ENCODE measurements at places on chromosomes 2 and 18.

DNA sequence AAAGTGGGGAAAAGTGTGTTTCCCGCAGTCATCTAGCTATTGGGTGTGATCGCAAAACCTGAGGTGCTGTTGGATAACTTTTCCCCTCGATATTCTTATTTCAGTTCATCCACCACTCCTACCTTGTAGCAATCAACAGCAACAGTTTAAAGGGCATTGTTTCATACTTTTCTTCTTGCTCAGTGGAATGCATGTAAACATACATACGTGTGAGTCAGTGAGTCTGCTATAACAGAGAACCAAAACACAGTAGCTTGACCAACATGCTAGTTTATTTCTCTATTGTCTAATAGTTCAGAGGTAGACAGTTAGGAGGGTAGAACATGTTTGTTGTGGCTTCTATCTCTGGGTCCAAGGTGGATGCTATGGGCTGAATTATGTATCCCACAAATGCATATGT, 77.6 kb upstream of the FOXI3 start:
- DNase-seq: no peak

DNA sequence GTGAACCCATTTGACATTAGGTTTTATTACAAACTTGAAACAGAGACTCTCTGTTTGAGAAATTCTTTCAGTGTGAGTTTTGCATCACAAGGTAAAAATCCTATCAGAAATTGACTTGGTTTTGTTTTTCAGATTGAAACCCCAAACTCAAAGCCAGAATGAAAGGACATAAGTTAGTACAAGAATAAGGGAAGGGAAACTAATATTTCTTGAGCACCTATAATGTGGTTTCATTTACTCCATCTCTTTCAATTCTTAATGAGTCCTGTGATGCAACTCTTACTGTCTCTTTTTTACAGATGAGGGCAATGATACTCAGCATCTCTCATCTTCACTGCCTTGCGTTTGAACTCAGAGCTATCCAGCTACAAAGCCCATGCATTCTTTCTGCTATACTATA, 210.0 kb upstream of the SIX3 start:
- no peak for DNase-seq

DNA sequence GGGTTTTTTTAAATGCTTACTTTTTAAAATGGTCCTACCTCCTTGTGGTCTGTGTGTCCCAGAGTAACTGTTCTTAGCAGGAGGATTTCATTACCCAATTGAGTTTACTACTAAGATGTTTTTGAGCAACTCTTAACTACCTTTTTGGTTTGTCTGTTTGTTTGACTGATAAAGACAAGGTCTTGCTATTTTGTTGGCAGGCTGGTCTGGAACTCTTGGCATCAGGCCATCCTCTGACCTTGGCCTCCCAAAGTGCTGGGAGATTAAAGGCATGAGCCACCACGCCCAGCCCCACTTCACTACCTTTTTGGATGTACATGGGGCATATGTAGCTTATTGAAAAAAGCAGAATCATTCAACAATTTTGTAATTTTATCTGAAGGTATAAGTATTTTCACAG, 14.9 kb downstream of the MRPS9 start:
- DNase-seq: no peak

DNA sequence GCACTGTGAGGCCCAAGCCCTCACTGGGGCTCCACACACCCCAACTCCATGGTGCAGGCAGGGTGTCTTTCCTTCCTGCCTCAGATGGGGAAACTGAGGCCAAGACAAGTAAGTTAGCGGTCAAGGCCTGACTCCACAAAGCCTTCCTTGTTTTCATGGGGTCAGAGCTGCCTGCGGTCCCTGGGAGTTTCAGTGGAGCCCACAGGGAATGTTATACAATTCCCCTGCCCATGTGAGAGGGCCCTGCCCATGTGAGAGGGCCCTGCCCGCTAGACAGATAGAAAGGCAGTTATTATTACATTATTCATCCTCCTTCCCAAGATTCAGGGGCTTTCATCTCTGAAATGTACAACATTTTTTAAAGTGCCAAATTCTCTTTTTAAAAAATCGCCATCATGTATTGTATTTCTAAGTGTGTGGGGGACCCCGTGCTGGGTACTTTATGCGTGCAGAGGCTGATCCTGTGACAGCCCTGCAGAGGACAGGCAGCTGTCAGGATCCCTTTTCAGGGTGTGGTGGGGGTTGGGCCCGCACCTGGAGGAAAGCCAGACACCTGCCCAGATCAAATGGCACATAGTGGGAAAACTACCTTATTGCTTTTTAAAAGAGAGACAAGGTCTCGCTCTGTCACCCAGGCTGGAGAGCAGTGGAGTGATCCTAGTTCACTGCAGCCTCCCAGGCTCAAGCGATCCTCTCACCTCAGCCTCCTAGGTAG, 23.4 kb downstream of the FBLN7 start:
- DNase-seq: no peak

Data from breast epithelium (tissue), 4 donors.